ENCODE measurements at places on chromosomes 3 and 15. TPM values are rescaled to one million over a fixed set of nuclear protein-coding genes. Genes with fewer than 3 reads are reported as not detected.

The NDN gene
- total RNA-seq: 29.0 TPM

The GOLGA8B gene
- total RNA-seq: 127 TPM

The TMEM207 gene
- not detected for total RNA-seq

The MAP1A gene
- total RNA-seq: 49.3 TPM

The PARP15 gene
- total RNA-seq: 2.3 TPM

Measured in aorta (tissue), 5 donors.